SJSA1 (cell line): ENCODE measurements at places on chromosomes 2 and 18.

DNA sequence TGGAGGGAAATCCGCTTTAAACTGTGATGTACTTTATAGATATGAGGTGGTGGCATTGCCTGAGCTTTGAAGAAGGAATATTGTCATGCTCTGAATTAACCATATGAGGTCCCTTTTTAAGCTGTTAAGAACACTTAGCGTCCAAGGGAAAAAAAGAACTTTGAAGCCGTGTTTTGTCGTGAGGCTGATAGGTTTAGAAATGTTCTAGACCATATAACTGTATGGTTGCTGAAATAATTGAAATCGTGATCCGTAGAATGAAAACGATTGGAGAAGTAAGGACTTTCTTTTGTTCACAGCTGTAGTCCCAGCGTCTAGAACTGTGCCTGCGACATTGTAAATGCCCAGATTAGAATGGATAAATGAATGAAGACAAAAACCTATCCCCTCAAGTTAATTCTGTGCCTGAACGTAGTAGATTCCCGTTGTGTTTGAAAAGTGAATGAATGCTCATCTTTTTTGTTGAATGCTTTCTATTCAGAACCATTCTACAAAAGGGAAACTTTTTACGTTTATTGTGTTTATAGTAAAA lies 1.5 kb downstream of the SMCHD1 start:
- DNase-seq = peak; percentile 38

DNA sequence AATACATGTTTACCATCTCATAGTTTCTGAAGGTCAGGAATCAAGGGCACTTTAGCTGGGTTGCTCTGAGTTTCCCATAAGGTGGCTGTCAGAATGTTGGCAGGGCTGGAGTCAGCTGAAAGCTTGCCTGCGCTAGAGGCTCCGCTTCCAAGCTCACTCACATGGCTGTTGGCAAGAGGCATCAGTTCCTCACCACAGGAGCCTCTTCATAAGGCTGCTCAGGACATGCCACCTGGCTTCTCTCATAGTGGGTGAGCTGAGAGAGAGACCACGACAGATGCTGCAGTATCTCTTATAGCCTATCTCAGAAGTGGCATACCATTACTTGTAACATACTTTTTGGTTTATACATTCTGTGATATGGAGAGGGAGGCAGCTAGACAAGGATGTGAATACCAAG lies 7.2 kb downstream of the HADHB start:
- no peak for DNase-seq

GRCh38 chr2:240429341-240429871 lies 6.1 kb upstream of the GPC1 start:
- DNase-seq = no peak

DNA sequence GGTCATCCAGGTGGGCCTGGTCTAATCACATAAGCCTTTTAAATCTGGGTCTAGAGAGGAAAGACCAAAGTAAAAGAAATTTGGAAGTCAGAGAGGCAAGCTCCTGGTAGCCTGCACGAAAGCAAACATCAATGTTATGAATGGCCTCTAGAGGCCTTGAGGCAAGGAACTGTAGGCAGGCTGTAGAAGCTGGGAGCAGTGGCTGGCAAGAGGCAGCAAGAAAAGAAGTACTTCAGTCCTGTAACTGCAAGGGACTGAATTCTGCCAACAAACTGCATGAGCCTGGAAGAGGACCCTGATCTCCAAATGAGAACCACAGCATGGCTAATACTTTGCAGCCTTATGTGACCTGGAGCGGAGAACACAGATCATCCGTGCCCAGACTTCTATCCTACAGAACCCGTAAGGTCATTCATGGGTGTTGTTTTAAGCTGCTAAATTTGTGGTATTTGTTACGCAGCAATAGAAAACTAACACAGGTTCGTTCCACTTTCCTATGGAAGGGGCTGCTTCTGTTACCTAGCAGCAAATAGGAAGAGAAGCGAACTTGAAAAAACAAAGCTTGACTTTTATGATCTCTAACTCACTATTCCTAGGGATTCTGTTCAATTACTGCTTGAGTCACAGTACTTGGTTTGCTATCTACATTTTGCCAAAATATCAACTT lies 1.2 kb downstream of the IMMT start:
- no peak for DNase-seq

GRCh38 chr2:106314444-106314843 lies 120.3 kb upstream of the UXS1 start:
- DNase-seq = no peak
